Stimulated activated CD4-positive, alpha-beta T cell treated with anti-CD3 and anti-CD28 coated beads, Interleukin-12 subunit alpha, Interleukin-12 subunit beta, amount 100 ng/mL, for 4 hours (primary cell): ENCODE measurements at places on chromosomes 6 and 20.

- DNase-seq = no peak
Observed at GRCh38 chr6:163806755-163807499, 392.4 kb downstream of the QKI start.

GRCh38 chr20:63055575-63056235 lies 48.9 kb upstream of the BHLHE23 start:
- no peak for DNase-seq

GRCh38 chr6:50098641-50098993 lies 48.9 kb upstream of the DEFB112 start:
- no peak for DNase-seq

- DNase-seq = no peak
Observed at GRCh38 chr20:5927749-5928462, 22.4 kb downstream of the TRMT6 start.

- no peak for DNase-seq
Observed at GRCh38 chr6:16042751-16043150, 86.1 kb upstream of the MYLIP start.

DNA sequence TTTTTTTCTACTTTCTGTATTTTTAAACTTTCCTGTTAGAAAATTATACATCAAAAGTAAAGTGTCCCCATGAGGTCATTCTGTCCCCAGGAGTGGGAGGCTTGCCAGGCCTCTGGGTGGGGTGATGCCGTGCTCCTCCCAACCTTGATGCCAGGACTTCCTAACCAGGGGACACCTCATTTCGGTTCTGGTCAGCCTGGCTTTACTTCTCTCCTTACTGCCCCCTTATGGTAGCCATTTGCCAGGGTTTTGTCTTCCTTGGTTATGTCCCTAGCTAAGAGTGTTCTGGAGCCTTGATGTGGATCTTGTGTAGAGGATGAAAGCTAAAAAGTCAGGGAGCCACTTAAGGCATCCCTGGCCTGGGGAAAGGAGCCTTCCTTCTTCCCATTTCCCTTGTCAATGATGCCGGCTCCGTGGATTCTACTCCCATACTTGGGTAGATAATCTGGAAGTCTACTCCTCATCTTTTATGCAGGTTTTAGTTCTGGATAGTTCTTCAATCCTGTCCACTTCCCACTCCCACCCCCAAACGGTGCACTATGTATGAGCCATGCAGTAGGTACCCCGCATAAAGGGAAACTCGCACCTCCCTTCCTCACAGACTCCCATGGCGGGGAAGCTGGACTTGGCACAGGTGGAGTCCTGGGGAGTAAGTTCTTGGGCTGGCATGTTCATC lies 164.1 kb upstream of the SALL4 start:
- no peak for DNase-seq

- peak; percentile 35 for DNase-seq
Observed at GRCh38 chr6:148177589-148178233, 164.9 kb upstream of the SASH1 start.

DNA sequence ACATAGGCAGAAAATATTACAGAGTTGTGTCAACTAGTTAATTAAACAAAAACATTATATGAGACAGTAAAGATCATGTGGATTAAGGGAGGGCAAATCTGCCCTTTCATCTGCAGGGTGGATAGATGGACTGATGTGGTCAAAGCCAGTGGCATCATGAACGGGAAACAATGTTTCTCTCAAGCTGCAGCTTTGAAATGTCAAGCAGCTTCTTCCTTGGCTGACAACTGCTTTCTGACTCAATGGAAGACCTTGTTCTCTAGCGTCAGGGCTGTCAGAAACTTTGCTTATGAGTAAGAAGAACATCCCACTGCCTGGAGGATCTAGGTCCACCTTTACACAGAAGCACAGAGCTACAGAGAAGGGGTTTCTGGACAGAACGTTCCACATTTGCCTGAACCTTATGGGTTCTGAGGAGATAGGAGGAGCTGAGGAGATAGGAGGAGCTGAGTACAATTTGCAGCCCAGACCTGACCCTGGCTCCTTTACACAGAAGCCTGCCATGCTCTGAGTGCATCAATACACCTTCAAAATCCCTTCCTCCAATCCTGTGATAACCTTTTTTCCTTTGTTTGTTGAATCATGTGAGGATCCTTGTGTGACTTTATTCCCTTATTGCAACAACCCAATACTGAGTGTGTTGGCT lies 6.1 kb downstream of the CST5 start:
- DNase-seq = no peak

DNA sequence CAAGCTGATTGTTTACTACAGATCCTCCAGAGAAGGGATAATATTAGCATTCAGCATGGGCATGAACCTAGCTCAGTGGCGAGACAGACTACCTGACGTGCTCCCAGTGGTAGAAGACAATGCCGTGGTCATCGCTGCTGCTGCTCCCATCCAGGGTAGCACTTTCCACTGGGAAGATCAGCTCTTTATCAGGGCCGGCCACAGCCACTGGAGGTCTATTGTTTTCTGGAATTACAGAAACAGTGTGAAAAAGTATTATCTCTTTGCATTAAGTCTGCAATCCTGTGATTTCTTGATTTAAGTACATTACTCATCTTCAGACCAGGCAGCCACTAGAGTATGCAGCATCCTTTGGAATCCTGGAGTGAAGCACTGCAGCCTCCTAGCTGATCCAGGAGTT lies 75.0 kb downstream of the ALDH5A1 start:
- no peak for DNase-seq

GRCh38 chr6:110270165-110270564 lies 88.0 kb downstream of the METTL24 start:
- no peak for DNase-seq

DNA sequence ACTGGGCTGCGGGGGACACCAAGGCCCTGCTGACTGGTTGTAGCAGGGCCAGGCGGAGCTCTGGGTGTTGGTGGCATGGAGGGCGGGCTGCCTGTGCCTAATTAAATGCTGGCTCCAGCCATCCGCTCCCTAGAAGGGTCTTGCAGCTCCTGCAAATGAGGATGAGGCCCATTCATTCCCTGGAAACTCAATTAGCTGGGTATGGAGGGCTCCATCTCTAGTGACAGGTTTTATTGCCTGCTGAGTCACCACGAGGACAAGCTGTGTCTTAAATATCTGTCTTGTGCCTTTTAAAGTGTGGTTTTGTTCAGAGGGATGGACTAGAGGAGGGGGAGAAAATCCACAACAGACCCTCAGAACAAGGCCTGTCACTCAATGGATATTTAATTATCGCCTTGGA lies 60.9 kb downstream of the SULF2 start:
- DNase-seq = no peak

DNA sequence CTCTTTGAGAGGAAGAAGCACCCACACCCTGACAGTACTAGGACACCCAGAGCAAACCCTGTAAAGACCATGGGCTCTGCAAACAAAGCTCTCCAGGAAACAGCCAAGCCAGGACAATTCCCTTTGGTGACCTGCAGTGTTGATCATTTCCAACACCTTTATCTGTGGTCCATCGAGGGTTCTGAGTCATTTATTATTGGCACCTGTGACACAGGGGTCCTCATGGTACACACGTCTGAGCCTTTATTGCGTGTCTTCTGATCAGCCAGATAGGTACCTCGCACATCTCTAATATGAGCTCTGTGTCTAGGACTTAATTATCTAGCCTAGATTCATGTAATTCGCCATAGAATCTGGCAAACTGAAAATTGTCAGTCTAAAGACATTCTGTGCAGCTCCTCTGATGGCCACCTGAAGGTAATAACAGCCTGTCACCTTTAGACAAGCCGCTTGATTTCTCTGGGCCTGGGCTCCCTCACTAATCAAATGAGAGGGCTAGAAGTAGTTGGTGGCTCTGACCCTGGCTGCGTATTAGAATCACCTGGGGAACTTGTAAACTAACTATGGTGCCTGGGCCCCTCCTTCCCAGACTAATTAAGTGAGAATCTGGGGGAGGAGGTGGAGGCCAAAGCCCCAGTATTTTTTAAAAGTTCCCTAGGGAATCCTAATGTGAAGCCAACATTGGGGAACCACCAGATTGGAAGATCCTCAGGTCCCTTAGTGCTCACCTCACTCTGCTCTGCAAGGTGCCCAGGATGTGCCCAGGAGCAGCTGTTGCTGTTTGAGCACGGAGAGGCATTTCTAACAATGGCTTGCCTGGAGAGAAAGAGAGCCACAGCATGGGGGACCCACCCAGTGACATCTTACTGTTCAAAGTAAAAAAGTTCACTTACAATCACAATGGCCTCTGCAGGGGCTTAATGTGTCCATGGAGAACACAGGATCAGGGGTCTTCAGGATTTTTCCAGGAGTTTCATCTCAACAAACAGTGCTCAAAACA lies 122.0 kb upstream of the ARID1B start:
- no peak for DNase-seq

- no peak for DNase-seq
Observed at GRCh38 chr6:24147511-24148153, 21.6 kb downstream of the NRSN1 start.

GRCh38 chr6:29965873-29966601 lies 23.7 kb downstream of the HLA-A start:
- DNase-seq = no peak

DNA sequence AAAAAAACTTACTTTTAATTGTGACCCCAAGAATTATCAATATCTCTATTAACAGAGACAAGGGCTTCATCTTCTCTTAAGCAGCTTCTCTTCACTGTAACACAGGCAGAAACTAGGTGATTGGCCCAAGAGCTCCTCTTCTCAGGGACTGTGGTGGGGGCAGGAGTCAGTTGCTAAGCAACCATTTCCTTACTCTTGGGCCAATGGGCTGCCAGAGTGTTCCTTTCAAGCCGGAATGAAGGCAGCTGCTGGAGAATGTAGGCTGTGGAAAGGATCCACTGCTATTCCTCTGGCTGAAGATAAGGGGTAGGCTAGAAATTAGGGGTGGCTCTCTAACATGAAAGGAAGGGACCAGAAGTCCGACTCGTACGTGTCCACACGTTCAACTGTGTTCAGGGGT lies at the start of gene SEL1L2:
TSS of gene SEL1L2 (minus strand) at position 150 of the 400 bp plus-strand sequence. CDS start at position 70, 80 bp downstream.
- DNase-seq = no peak

DNA sequence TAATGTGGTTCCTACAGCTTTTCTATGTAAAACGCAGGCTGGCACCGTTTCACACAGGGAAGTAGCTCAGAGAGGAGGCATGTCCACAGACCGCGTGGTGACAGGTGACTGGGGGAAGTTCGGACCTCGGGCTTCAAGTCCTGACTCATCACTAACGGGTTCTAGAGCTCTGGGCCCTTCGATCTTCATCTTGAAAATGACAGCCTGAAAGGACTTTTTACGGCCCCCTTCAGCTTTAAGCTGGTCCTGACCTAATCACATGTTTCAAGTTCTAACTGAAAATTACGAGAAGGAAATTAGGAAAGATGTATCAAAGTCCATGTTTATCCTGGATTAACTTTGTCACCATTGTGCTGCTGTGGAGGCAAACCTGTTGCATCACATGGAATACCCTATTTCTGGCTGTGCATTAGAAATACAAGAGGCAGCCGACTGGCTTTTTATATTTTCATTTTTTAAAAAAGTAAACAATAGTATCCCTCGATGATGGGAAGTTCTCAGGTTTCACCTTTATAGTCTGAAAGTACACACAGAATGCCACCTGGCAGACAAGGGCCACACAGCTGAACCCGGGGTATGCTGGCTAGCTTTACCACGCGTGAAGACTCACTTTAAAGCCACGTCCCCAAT lies 2.0 kb downstream of the MAN1A1 start:
- peak; percentile 7 for DNase-seq

DNA sequence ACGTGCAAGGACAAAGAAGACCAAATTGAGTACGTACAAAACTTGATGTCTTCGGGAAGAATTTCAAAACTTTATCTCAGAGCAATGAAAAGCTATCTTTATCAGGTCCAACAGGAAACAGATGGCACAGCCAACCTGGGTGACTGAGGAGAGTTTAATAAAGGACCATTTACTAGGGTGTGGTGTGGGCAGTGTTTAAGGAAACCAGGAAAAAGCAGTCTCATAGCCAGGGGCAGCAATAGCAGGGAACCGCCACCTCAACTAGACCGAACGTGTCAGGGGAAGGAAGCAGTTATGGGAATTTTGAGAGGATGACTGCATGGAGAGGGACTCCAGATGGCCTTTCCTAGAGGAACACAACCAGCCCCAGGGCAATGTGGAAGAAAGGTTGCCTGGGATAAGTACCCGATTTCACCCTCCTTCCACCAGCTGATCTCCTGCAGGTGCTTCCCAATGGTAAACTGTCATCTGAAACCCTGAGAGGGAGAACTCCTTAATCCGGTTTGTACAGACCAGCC lies 15.2 kb upstream of the TAAR5 start:
- DNase-seq = no peak

- no peak for DNase-seq
Observed at GRCh38 chr6:3364391-3364790, 92.5 kb downstream of the SLC22A23 start.

- DNase-seq = no peak
Observed at GRCh38 chr6:1603708-1604107, 6.0 kb upstream of the FOXC1 start.

DNA sequence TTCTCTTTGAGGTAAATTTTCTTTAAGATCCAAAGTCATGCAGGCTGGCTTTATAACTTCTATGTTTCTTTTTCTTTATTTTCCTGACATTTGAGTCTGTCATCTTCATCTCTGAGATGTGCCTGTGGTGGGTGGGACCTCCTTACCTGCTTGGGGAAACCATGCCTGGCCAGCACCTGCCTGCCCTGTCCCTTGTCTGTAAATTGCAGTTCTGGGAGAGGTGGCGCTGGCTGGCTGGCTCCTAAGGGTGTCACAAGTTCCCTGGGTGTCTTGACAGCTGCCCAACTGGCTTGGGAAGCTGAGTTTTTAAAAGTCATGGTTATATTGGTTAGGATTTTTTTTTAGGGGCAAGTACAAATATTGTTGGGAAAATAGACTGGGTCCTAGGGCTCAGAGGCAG lies 36.3 kb downstream of the SCAND1 start:
- DNase-seq = no peak

- DNase-seq = peak; percentile 36
Observed at GRCh38 chr20:51493346-51493791, 49.1 kb downstream of the NFATC2 start.

DNA sequence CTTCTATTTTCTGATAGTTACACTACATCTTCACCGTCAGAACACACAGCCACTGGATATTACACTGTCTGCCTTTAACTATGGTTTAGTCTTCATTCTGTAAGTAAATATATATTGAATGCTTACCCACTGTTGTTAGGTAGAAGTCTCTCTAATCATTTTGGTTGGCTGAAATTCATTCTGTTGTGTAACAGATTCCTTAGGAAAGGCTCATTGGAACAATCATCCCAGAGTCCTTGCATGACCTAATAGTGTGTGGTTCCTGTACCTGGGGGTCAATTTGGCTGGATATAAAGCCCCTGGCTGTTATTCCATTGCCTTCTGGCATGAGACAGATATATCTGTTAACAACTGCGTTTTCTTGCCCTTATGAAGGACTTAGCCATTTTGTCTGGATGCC lies 9.9 kb downstream of the BLOC1S5 start:
- no peak for DNase-seq

DNA sequence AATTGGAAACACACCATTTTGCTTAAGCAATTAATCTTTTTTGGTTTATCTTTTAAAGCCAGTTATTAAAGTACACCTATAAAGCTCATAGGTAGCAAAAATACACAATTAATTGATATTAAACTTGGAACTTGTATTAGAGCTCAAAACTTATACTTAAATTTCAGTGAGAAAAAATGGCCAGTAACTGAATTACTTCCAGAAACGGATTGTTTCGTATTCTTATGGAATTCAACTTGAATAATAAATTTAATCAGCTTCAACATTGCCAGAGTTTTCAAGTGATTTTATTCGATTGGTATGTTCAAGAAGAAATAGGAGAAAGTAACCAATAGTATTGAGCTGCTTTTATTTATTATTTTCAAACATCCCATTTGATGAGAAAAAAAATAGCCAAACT lies 112.7 kb upstream of the PDE10A start:
- DNase-seq = no peak
